Left forelimb (tissue), 1 donor: ENCODE measurements at places on chromosomes 2 and 18.

DNA sequence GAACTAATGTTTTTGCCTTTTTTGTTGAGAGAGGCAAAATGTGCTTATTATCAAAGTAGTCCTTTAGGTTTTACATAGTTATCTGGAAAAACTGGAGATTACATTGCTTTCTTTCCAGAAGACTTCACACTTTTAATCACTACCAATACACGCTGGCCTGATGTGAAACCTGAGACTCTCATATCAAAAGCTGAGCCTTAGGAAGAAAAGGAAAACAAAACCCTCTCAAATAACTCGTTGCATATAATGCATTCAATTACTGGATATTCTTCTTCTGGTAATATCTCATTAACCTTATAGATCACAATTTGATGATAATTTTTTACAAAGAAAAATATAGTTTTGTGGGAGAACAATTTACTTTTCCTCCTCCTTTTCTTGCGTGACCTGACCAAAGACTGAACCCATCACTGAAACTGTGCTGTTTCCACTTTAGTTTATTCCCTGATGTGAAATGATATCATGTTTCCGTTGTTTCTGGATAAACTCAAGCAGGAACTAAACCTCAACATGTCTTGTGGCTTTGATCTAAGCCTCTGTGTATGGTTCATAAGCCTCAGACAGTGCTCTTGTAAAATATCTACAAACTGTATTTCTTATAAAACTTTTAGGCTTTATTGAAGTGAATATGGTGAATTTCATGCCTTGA is 332.4 kb downstream of the GULP1 start:
- DNase-seq, result no peak

- DNase-seq, result no peak
Observed at GRCh38 chr18:76275727-76276313, 219.2 kb downstream of the ZNF516 start.

- DNase-seq, result no peak
Observed at GRCh38 chr2:100021791-100022340, 120.5 kb downstream of the AFF3 start.

DNA sequence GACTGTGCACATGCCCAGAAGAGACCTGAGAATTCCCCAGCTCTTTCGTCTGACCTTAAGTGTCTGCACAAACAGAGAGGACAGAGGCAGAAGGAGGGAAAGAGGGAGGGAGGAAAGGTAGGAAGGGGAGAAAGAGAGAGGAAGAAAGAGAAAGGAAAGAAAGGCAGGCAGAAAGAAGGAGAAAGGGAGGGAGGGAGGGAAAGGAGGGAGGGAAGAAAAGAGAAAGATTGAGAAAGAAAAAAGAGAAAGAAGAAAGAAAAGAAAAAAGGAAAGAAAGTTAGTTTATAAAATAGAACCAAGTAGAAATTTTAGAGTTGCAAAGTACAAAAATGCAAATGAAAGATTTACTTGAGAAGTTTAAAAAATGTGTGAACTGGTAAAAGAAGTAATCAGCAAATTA is 7.4 kb upstream of the POLR1B start:
- no peak for DNase-seq

- no peak for DNase-seq
Observed at GRCh38 chr2:84816426-84817026, 64.4 kb downstream of the TRABD2A start.
